ENCODE measurements at places on chromosomes 3 and 15.
A peak's percentile ranks its signal among the peaks of the same experiment; 100 is the strongest.

DNA sequence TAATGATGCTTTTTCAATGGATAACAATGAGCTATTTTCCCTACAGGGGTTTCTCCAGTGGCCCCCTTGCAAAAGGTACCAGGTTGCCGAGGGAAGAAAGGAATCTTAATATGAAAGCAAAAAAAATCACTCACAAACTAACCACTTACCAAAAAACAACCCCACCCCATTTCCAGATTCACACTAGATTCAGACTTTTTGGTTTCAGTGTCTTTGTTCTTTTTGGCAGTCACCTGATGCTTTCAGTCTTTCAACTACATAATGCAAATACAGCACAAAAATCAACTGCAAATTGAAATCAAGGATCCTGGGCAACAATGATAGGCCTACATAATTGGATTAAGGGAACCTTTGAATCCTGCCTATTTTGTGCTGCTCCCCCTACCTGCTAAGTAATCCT lies 71.1 kb upstream of the RAP2B start:
- no peaks in the 10 kb centered on the region for H3K4me1 ChIP-seq
- no peaks in the 10 kb centered on the region for H3K27me3 ChIP-seq
- DNase-seq = peak; percentile 16
- no peak overlapping the region for H3K4me3 ChIP-seq
- H3K36me3 ChIP-seq = no peaks in the 10 kb centered on the region
- H3K27ac ChIP-seq = no peak overlapping the region

DNA sequence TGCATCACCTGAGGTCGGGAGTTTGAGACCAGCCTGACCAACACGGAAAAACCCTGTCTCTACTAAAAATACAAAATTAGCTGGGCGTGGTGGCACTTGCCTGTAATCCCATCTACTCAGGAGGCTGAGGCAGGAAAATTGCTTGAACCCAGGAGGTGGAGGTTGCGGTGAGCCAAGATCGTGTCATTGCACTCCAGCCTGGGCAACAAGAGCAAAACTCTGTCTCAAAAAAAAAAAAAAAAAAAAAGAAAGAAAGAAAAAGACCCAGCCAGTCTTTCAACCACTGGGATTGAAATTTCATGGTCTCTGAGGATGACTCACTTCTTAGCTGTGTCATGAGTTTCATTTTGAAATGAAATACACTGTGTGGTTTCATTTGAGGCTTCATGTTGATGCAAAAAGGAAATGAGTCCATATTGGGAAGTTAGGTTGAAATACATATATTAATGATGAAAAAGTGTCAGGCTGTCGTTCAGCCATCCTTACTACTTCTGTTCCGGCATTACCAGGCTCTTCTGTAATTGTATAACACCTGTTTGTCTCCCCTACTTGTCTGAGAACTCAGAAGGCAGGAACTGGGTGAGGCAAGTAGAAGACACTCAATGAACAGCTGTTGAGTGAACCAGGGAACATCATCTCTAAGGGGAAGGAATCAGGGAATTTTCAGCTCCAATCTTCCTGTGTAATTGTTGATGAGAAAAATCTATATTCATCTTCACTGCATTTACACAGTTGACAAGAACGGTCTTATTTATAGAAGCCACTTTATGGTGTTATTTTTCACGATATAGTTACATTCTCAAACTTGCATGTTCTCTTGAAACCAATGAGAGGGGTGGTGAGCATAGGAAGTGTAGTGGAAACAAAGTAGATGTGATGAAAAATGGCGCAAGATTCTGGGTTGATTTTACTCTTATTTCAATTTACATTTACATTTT lies 87.4 kb downstream of the NFKBIZ start:
- H3K27ac ChIP-seq = no peak overlapping the region
- no peak overlapping the region for H3K4me3 ChIP-seq
- no peaks in the 10 kb centered on the region for H3K27me3 ChIP-seq

- H3K27me3 ChIP-seq = no peaks in the 10 kb centered on the region
- DNase-seq = no peak
- H3K36me3 ChIP-seq = no peaks in the 10 kb centered on the region
- H3K4me3 ChIP-seq = no peak overlapping the region
These were observed 223.5 kb downstream of the ABHD5 start for GRCh38 chr3:43914269-43914668.

DNA sequence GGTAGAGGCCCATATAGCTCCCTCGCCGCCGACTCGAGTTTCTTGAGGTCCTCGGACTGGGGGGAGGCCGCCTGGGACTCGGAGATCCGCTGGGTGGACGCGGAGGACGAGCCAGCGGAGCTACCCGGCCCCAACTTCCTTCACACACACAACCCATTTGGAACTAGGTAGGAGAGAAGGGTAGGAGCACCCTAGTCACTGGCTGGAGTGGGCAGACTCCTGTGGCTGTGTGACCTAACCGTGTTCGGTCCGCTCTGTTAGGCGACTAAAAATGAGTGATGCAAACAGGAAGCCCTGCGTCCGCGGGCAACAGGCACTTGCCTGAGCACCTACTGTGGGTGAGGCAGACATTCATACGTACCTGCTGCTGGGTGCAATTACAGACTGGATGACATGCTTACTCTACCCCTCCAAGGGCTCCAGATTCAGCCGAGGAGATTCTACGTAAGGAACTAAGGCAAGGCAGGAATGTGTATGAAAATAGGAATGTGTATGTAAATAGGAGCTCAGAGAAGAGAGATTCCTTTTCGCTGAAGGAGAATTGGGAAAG lies 4.6 kb upstream of the SIN3A start:
- peak; percentile 75 for DNase-seq
- no peaks in the 10 kb centered on the region for H3K36me3 ChIP-seq
- peak overlapping the region; percentile 61 for H3K27ac ChIP-seq
- peak overlapping the region; percentile 86 for H3K4me3 ChIP-seq

DNA sequence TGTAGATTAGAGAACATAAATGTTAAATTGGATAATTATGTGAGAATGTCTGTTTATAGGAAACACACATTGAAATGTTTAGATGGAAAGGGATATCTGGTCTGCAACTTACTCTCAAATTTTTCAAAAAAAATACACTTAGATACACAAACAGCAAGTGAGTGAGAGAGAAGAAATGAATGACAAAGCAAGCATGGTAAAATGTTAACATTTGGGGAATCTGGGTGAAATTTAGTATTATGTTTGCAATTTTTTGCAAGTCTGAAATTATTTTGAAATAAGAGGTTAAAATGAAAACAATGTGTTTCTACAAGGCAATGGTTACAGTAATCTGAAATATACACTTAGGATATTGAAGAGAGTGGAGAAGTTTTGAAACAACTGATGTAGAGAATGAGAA lies 134.3 kb downstream of the GLDN start:
- H3K4me3 ChIP-seq = no peak overlapping the region
- DNase-seq = no peak
- H3K4me1 ChIP-seq = no peaks in the 10 kb centered on the region
- H3K27me3 ChIP-seq = no peaks in the 10 kb centered on the region

- no peaks in the 10 kb centered on the region for H3K36me3 ChIP-seq
- no peak for DNase-seq
These were observed 335.8 kb downstream of the MECOM start for GRCh38 chr3:169327546-169328356.

GRCh38 chr15:95825671-95826411 lies 504.7 kb upstream of the NR2F2 start:
- H3K4me3 ChIP-seq = no peak overlapping the region
- H3K4me1 ChIP-seq = no peaks in the 10 kb centered on the region
- H3K27ac ChIP-seq = no peak overlapping the region
- no peaks in the 10 kb centered on the region for H3K27me3 ChIP-seq

GRCh38 chr3:40086890-40087883 lies 222.3 kb upstream of the EIF1B start:
- no peaks in the 10 kb centered on the region for H3K4me1 ChIP-seq
- no peaks in the 10 kb centered on the region for H3K36me3 ChIP-seq
- H3K4me3 ChIP-seq = no peak overlapping the region
- no peaks in the 10 kb centered on the region for H3K27me3 ChIP-seq
- DNase-seq = no peak
- H3K27ac ChIP-seq = no peak overlapping the region
